ENCODE measurements at places on chromosomes 2 and 18. TPM values are rescaled to one million over a fixed set of nuclear protein-coding genes. Genes with fewer than 3 reads are reported as not detected.

Gene RAX
- not detected for total RNA-seq

Gene KCNE4
- not detected for total RNA-seq

Gene LOXHD1
- not detected for total RNA-seq

Gene DOK6
- not detected for total RNA-seq

Gene KIF1A
- total RNA-seq, result 0.41 TPM

Gene UBE2E3
- total RNA-seq, result 42.0 TPM

All from T-helper 2 cell treated with Interferon-gamma antibody and Interleukin-4, amounts not matched to agents 100 ng/mL and 5 ng/mL, for 36 hours (primary cell).